ENCODE measurements at places on chromosomes 13 and 19. TPM values are rescaled to one million over a fixed set of nuclear protein-coding genes. Genes with fewer than 3 reads are reported as not detected.

ZNF541 gene
- polyA plus RNA-seq = 1.8 TPM

ZNF69 gene
- polyA plus RNA-seq = 10.2 TPM

DNA sequence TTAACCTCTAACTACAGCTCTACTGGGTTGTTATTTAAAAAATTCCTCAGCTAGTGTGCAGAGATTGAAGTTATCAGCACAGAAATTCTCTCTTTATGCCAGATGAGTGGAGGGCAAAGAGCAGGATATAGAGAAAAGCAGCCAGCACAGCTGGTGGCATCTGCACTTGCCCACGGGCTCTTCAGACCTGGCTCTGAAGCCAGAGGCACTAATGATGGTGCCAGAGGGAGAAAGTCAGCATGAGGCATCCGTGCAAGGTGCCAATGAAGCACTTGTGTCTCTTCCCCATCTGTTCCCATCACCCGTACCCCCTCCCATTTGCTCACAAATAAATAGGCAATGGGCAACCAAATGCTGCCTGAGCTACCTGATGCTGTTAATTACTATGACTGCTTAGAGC lies 138.9 kb downstream of the OLFM4 start:
- no peaks in the 10 kb centered on the region for H3K36me3 ChIP-seq
- H3K4me3 ChIP-seq = no peak overlapping the region
- peaks cover 3% of the 10 kb centered on the region for H3K4me1 ChIP-seq
- H3K27me3 ChIP-seq = no peaks in the 10 kb centered on the region
- no peak for DNase-seq

GRCh38 chr13:33578786-33579185 lies 239.2 kb upstream of the RFC3 start:
- no peak for DNase-seq
- H3K36me3 ChIP-seq = no peaks in the 10 kb centered on the region
- no peak overlapping the region for H3K4me3 ChIP-seq
- H3K4me1 ChIP-seq = no peaks in the 10 kb centered on the region
- H3K27me3 ChIP-seq = no peaks in the 10 kb centered on the region
- no peak overlapping the region for H3K27ac ChIP-seq

- no peaks in the 10 kb centered on the region for H3K36me3 ChIP-seq
- H3K27ac ChIP-seq = no peak overlapping the region
- H3K4me1 ChIP-seq = no peaks in the 10 kb centered on the region
- H3K27me3 ChIP-seq = no peaks in the 10 kb centered on the region
Measured at GRCh38 chr13:27654816-27655215, 33.1 kb downstream of the POLR1D start.

LGALS14 gene
- not detected for polyA plus RNA-seq

ALG11 gene
- polyA plus RNA-seq = 5.9 TPM

GRCh38 chr13:98565726-98566565 lies 11.0 kb downstream of the STK24 start:
- peak overlapping the region; percentile 27 for H3K27ac ChIP-seq
- H3K27me3 ChIP-seq = no peaks in the 10 kb centered on the region
- no peaks in the 10 kb centered on the region for H3K36me3 ChIP-seq
- H3K4me3 ChIP-seq = no peak overlapping the region

GRCh38 chr13:34507630-34508029 lies 434.4 kb upstream of the NBEA start:
- H3K36me3 ChIP-seq = no peaks in the 10 kb centered on the region
- H3K27me3 ChIP-seq = no peaks in the 10 kb centered on the region
- H3K27ac ChIP-seq = no peak overlapping the region
- no peak overlapping the region for H3K4me3 ChIP-seq
- no peak for DNase-seq
- no peaks in the 10 kb centered on the region for H3K4me1 ChIP-seq

- H3K4me3 ChIP-seq = no peak overlapping the region
- H3K36me3 ChIP-seq = no peaks in the 10 kb centered on the region
- no peak overlapping the region for H3K27ac ChIP-seq
- no peaks in the 10 kb centered on the region for H3K27me3 ChIP-seq
- H3K4me1 ChIP-seq = peaks cover 1% of the 10 kb centered on the region
Measured at GRCh38 chr13:22594041-22594440, 586.7 kb upstream of the SGCG start.

DNA sequence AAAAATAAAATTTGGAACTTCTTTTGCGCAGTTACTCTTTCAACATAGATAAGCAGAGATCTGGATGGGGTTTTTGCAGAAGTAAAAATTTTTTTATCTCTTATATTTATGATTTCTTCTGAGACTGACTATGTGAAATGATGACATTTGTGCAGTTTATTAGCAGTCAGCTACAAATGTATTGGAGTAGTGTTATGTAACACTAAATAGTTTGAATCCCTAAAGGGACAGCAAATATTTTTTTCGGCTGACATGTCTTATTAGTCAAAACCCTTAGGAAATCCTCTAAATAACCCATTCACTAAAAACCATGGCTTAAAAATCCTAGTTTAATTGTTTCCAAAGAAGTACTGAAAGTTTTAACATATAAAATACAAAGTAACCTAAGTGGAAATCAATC lies 48.0 kb upstream of the EDNRB start:
- H3K36me3 ChIP-seq = no peaks in the 10 kb centered on the region
- no peak overlapping the region for H3K27ac ChIP-seq
- no peaks in the 10 kb centered on the region for H3K4me1 ChIP-seq
- no peak overlapping the region for H3K4me3 ChIP-seq
- H3K27me3 ChIP-seq = no peaks in the 10 kb centered on the region

GRCh38 chr13:41220401-41220800 lies 26.0 kb upstream of the KBTBD7 start:
- DNase-seq = no peak
- H3K36me3 ChIP-seq = no peaks in the 10 kb centered on the region
- H3K27ac ChIP-seq = no peak overlapping the region
- H3K4me3 ChIP-seq = no peak overlapping the region

C5AR1 gene
- polyA plus RNA-seq = 10.0 TPM

UNC13A gene
- polyA plus RNA-seq = 0.38 TPM

SIGLECL1 gene
- polyA plus RNA-seq = not detected

ATXN8OS gene
- polyA plus RNA-seq = not detected

CEBPA gene
- 4.3 TPM for polyA plus RNA-seq

GRCh38 chr13:98405690-98406344 lies 171.1 kb downstream of the STK24 start:
- H3K4me1 ChIP-seq = no peaks in the 10 kb centered on the region
- H3K27me3 ChIP-seq = no peaks in the 10 kb centered on the region
- H3K4me3 ChIP-seq = no peak overlapping the region
- no peak for DNase-seq

DNA sequence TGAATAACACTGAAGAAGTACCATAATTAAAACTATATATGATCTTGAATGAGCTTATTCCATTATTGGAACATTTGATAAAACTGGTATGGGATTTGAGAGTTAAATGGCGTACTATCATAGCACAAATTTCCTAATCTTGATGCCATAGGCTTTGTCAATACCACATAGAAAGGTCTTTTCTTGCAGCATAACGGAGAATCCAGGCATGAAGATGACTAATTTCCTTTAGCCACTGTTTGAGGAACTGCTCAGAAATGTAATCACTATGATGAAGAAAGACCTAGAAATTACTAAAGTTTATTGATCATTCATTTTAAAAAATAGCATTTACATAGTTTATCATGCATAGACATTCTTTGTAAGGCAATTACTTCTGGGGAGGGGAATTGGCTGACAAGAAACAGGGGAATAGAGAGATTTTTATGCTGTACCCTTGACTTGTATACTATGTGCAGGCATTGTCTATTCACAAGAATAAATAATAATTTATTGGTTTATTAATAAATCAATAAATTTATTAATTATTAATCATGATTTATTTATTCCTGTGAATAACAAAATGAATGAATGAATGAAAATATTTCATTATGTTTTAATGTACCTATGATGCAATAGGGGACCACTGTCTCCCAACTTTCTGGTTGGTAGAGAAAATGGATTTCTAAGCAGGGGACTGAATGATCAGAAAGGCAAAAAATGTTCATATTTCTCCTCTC lies 2676.6 kb downstream of the PCDH9 start:
- H3K36me3 ChIP-seq = no peaks in the 10 kb centered on the region
- no peak overlapping the region for H3K27ac ChIP-seq
- H3K4me3 ChIP-seq = no peak overlapping the region
- DNase-seq = no peak

NLRP7 gene
- polyA plus RNA-seq = 0.10 TPM

- H3K36me3 ChIP-seq = no peaks in the 10 kb centered on the region
- no peaks in the 10 kb centered on the region for H3K27me3 ChIP-seq
- H3K27ac ChIP-seq = no peak overlapping the region
- no peak for DNase-seq
- H3K4me3 ChIP-seq = no peak overlapping the region
Measured at GRCh38 chr19:5628919-5629481, 6.1 kb downstream of the SAFB start.

DNA sequence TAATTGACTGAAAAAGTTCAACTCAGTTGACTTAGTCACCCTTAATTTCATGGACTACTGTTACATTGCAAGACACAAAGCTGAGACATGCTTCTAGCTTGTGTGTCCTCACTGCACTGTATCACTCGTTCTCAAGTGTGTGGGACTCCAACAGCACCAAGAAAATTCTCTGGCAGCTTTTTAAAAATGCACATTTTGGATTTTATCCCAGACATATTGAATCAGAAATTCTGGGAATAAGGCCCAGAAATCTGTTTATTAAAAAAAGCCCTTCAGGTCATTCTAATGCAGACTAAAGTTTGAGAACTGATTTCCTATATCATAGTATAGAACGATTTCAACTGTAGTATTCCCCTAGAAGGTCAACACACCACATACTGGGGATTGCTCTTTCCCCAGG lies 1485.3 kb downstream of the PCDH9 start:
- no peaks in the 10 kb centered on the region for H3K4me1 ChIP-seq
- no peaks in the 10 kb centered on the region for H3K36me3 ChIP-seq
- DNase-seq = no peak
- H3K27ac ChIP-seq = no peak overlapping the region
- H3K27me3 ChIP-seq = no peaks in the 10 kb centered on the region

TMEM86B gene
- polyA plus RNA-seq = not detected

GFY gene
- polyA plus RNA-seq = not detected

GRCh38 chr13:46571189-46571908 lies 18.4 kb downstream of the LRCH1 start:
- H3K27ac ChIP-seq = no peak overlapping the region
- no peaks in the 10 kb centered on the region for H3K27me3 ChIP-seq
- H3K4me1 ChIP-seq = peaks cover 17% of the 10 kb centered on the region
- no peak overlapping the region for H3K4me3 ChIP-seq

KCNRG gene
- 0.46 TPM for polyA plus RNA-seq

DNA sequence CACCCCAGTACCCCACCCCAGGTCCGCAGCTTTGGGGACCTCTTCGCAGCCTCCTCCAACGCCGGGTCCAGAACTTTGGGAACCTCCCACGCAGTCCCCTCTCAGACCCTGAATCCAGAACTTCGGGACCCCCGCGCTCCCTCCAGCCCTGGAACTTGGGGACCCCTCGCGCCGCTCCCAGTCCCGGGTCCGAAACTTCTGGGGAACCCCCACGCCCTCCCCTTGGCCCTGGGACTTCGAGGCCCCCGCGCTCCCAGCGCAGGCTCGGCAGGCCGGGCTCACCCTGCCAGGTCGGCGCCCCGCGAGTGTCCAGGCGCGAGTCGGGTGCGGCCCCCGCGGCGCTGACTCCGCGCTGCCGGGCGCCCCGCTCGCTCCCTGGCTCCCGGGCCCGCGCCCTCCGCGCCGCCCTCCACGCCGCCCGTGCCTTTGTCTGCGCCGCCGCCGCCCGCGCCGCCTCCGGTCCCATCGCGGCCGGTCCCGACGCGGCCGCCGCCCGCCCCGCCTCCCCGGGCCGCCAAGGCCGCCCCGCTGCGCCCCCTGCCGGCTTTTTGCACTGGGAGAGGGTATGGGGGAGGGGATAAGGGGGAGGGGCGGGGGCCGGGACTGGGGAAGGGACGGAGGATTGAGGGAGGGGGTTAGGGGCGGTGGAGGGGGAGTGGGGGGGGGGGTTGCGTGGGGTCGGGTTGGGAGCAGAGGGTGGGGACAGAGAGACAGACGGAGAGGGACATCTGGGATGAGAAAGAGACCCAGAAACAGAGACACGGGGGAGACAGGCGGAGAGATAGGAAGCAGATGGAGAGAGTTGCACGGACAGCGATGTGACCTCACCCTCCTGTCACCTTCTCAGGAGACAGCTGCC lies at the start of gene HOMER3:
HOMER3 (minus strand) TSS at position 449 of the 859 bp plus-strand sequence. CDS start 2,235 bp downstream, outside the sequence.
- H3K27ac ChIP-seq = no peak within 1 kb of the TSS
- peak within 1 kb of the TSS; percentile 80 for H3K4me3 ChIP-seq
- peak; percentile 90 for DNase-seq
- no peaks in the 10 kb centered on the region for H3K4me1 ChIP-seq

DNA sequence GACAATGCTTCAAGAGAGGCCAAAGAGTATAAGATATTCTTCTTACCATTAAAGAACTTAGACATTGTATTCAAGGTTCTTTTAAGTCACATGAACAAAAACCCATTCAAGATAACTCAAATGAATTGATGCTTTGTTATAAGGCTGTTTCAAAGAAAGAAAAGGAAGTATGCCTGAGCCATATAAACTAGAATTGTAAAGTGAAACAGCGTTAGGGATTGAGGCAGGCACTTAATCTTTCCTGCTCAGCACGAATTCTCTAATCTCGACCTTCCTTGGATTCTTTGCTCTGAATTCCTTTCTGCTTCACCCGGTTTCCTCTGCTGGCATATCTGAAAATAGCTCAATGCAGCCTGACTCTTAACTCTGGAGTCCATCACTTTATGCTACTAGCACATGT lies 595.4 kb downstream of the DIAPH3 start:
- DNase-seq = no peak
- H3K4me3 ChIP-seq = no peak overlapping the region
- H3K36me3 ChIP-seq = no peaks in the 10 kb centered on the region
- H3K4me1 ChIP-seq = no peaks in the 10 kb centered on the region
- no peak overlapping the region for H3K27ac ChIP-seq

- no peaks in the 10 kb centered on the region for H3K4me1 ChIP-seq
- no peak within 1 kb of the TSS for H3K27ac ChIP-seq
- H3K27me3 ChIP-seq = no peaks in the 10 kb centered on the region
- peak within 1 kb of the TSS; percentile 5 for H3K4me3 ChIP-seq
- no peaks in the 10 kb centered on the region for H3K36me3 ChIP-seq
Measured at GRCh38 chr13:25171517-25172302, at the start of gene AMER2. Gene AMER2, minus strand, starts transcription at chr13:25172288. Its CDS starts 669 bp downstream, at chr13:25171619.

DNA sequence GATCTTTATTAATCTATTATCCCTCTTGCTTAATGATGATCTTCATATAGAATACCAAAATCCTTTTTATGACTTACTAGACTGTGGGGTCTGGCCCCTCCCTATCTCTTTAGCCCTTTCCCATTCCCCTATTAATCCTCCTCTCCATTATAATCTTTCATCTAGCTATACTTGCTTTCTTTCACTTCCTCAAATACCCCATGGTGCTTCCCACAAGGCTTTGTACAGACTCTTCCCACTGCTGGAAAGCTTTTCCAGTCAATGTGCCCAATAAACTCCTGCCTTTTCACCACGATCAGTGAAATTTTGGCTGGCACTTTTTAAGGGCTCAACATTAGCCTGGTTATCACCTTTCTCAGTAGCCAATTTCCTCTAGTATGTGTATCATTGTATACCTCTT lies 3.2 kb upstream of the EBPL start:
- no peaks in the 10 kb centered on the region for H3K36me3 ChIP-seq
- no peak overlapping the region for H3K27ac ChIP-seq
- no peak for DNase-seq
- H3K27me3 ChIP-seq = no peaks in the 10 kb centered on the region
- H3K4me1 ChIP-seq = peaks cover 2% of the 10 kb centered on the region

GRCh38 chr19:51024924-51025323 lies 1.5 kb downstream of the KLK11 start:
- H3K4me3 ChIP-seq = no peak overlapping the region
- peaks cover 12% of the 10 kb centered on the region for H3K4me1 ChIP-seq
- H3K36me3 ChIP-seq = no peaks in the 10 kb centered on the region
- no peak overlapping the region for H3K27ac ChIP-seq

TMEM238 gene
- 0.10 TPM for polyA plus RNA-seq

GRCh38 chr13:108496362-108497210 lies 132.8 kb upstream of the MYO16 start:
- no peak for DNase-seq
- no peaks in the 10 kb centered on the region for H3K4me1 ChIP-seq
- no peak overlapping the region for H3K27ac ChIP-seq
- H3K36me3 ChIP-seq = no peaks in the 10 kb centered on the region

GRCh38 chr13:98517576-98518310 lies 59.2 kb downstream of the STK24 start:
- no peak for DNase-seq
- no peaks in the 10 kb centered on the region for H3K27me3 ChIP-seq
- H3K36me3 ChIP-seq = no peaks in the 10 kb centered on the region
